ENCODE measurements at places on chromosomes 2 and 18.
A peak's percentile ranks its signal among the peaks of the same experiment; 100 is the strongest.

GRCh38 chr2:155599834-155600233 lies 732.7 kb downstream of the NR4A2 start:
- no peak for DNase-seq

GRCh38 chr2:234683950-234684349 lies 187.1 kb upstream of the ARL4C start:
- DNase-seq = no peak

GRCh38 chr2:11597538-11598225 lies 63.8 kb downstream of the GREB1 start:
- no peak for DNase-seq

DNA sequence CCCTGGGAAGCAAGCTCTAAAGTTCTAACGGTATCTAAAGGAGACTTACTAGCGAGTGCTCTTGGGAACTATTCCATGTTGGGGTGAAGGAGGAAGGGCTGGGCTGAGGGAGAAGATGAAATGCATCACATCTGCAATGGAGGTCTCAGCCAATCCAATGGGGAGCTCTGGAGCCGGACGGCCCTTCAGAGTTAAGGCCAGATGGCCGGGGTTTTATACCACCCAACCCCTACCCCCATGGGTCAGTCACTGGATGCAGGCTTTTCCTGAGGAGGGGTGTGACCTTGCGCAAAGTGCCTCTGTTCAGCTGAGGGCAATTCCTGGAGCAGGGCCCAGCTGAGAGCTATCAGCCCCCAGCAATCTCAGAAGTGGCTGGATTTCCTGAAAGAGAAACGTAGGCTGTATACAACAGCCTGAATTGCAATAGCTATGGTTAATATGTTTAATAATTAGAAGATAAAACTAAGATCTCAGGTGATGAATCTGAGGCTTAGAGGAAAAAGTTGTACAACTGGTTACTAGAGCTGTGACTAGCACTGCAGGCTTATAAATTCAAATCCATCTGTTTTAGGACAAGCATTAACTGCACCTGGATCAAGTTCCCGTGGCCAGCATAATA lies 21.6 kb downstream of the EIPR1 start:
- peak; percentile 9 for DNase-seq

GRCh38 chr2:234480337-234480736 lies 16.5 kb downstream of the ARL4C start:
- peak; percentile 92 for DNase-seq

DNA sequence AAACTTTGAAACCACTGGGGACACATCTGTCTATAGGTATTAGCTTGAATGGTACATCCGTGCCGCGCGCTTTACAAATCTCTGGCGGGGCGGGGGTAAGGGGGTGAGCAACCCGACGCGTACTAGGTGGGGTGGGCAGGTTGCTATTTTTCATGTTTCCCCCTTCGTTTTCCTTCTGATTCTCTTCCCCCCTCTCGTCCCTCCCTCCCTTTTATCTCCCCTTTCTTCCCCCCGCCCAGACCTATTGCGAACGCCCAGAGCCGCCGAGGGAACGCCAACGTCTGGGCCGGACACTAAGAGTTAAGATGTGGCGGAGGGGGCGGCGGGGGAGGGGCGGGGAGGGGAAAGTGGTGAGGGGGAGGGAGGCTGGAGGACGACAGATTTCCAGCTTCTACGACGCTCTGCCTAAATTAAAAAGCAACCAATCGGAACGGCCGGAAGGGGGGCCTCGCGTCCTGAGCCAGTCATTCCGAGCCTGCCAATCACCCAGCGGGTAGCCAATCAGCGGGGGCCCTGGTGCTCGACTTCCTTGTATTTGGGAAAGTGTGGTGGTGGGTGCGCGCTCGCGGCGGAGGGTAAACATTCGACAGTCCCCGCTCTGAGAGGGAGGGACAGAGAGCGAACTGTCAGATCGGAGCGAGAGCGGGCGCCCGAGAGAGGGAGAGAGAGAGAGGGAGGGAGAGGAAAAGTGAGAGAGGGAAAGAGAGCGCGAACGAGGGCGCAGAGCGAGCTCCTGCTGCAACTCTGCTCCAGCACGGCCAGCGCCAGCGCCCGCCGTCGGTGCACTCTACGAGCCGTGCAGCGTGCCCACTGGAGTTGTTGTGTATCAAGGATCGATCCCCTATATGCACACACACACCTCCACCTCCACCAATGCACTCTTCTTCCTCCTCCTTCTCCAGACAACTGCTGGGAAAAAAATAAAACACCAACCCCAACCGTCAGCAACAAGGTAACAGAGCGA lies at the start of gene POU3F3:
Gene POU3F3 (plus strand): TSS at position 582 of the 964 bp plus-strand sequence. CDS start 1,396 bp downstream, outside the sequence.
- DNase-seq = peak; percentile 83

DNA sequence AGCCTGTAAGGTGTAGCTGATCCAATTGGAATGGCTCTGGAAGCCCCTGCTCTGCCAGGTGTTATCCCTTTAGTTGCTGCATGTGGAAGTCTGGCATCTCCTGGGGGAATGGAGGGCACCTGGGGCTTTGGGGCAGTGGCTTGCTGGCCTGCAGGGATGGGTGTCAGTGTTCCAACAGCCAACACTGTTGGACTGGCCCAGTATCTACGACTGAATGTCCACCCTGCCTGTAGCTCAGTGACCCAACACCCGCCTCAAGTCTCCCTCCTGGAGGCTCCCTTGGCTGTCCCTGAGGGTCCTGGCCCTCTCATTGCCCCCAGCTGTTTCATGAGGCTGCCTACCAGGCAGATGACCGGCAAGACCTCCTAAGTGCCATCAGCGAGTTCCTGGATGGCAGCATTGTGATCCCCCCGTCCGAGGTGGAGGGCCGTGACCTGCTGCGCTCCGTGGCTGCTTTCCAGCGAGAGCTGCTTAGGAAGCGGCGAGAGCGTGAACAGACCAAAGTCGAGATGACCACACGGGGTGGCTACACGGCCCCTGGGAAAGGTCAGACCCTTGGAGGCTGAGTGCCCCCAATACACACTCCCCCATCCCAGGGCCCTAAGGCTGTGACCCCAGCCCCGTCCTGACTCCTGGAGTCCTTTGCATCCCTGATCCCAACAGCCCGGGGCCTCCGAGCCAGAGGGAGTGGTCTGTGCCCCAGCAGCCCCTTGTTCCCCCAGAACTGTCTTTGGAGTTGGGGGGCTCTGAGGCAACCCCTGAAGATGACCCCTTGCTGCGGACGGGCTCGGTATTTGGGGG lies 7.7 kb downstream of the SLC4A3 start:
- DNase-seq = no peak

DNA sequence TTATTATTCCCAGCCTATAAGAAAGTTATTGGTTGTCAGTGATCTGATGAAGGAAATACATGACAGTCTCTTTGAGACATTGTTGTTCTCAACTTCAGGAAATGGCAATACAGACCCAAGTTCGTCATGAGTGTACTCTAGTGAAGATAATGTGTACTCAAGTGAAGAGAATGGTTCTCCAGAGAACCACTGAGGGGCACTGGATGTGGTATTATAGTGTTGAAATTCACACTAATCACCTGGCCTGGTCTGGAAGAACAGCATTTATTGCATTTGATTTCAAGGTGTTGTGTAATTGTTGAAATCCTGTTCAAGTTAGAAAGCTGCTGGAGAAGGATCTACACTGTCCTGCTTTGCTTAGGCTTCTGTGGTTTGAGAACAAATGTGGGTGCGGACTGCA lies 23.4 kb upstream of the OTX1 start:
- no peak for DNase-seq

DNA sequence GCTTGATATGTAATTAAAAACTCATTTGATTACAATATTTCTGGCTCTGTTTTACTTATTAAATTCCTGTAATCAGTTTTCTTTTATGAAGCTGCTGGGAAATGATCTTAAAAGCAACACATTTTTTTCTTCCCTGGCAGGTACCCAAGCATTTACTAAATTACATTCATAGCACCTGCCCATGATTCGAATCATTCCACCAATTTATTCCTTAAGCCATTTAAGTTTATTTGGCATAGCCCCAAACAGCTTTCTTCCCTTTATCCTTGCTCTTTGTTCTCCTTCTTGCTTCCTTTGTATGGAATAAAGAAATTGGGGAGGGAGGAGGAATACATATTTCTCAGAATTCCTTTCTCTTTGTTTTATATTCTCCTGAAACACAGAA lies 241.3 kb downstream of the AGPS start:
- DNase-seq = no peak

DNA sequence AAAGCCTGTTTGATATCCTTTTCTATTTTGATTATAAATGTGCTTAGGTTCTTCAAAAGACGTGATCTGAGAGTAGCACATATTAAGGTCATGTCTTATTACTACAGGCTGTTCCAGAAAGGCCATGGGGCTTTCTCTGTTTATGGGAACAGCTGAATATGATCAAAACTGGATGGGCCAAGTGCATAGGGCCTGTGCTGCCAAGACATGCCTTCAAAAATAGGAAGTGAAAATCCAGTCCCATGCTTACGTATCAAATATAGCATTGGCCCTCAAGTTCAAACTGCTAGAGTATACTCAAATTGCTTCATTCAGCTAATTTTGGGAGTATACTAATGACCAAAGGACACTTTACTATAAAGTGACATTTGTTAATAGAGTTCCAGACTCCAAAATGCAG lies 24.1 kb downstream of the SLC25A52 start:
- DNase-seq = no peak

- DNase-seq = no peak
Measured at GRCh38 chr2:138415985-138416384, 85.6 kb upstream of the SPOPL start.

GRCh38 chr2:65553504-65554074 lies 121.2 kb upstream of the SPRED2 start:
- DNase-seq = no peak

GRCh38 chr2:203744091-203744490 lies 37.7 kb downstream of the CD28 start:
- no peak for DNase-seq

DNA sequence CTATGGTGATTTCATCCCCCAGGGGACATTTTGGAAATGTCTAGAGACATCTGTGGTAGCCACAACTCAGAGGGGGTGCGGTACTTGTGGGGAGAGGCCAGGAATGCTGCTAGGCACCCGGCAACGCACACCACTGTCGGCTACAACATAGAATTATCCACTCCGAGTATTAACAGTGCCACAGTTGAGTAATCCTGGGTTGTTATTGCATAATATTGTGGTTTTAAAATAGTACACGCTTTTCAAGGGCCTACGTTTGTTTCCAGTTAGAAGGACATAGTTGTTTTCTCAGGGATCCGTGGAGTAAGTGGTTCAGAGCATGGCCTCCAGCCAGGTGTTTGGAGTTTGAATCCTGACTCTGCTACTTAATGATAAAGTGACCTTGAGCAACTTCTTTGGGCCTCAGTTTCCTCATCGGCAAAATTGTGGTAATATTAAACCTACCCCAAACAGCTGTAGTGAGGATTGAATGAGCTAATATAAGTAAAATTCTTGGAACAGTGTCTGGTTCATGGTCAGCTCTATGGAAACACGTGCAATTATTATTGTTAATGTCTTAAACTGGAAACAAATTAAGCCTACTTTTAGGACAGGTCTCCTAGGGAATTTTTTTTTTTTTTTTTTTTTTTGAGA lies 24.5 kb downstream of the CYP27A1 start:
- no peak for DNase-seq

DNA sequence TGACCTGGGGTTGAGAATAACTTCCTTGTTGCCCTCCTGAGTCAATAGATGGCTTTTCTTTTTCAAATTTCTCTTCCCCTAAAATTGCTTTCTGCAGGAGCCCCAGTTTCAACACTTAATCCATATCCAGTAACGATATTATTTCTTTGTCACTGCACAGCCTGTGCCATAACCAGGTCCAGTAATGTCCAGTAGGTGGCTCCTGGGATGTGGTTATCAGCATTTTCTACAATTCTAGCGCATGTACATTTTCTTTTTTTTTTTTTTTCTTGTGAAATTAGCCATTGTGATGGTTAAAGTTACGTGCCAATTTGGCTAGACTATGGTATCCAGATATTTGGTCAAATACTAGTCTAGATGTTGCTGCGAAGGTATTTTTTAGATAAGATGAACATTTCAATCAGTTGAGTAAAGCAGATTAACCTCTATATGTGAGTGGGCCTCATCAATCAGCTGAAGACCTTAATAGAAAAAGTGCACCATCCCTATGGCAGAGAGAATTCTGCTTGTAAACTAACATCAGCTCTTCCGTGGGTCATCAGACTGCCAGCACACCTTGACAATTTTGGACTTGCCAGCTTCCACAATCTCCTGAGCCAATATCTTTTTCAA lies 72.9 kb upstream of the SCG2 start:
- peak; percentile 38 for DNase-seq

GRCh38 chr2:19426941-19427340 lies 68.5 kb upstream of the OSR1 start:
- DNase-seq = no peak

DNA sequence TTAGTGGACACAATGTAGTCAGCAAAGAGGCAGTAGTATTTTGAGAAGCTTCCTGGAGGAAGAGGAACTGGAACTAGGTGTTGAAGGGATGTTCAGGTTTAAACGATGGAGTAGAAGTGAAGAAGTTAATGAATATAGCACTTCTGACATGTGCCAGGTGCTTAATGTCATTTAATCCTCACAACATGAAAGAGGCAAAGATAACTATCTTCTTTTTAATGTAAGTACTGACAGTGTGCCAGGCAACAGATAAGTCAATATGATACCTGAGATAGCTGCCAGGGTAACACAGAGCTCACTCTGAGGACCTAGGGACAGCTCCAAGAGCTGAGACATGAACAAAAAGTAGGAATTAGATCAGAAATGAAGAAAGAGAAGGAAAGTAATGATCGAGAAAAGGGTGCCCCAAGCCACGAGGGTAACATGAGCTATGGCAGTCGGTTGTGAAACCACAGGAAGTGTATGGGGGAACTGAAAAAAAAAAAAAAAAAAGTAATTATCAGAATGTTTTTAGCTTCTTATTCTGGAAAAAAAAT lies 140.7 kb downstream of the RNF144A start:
- DNase-seq = no peak

DNA sequence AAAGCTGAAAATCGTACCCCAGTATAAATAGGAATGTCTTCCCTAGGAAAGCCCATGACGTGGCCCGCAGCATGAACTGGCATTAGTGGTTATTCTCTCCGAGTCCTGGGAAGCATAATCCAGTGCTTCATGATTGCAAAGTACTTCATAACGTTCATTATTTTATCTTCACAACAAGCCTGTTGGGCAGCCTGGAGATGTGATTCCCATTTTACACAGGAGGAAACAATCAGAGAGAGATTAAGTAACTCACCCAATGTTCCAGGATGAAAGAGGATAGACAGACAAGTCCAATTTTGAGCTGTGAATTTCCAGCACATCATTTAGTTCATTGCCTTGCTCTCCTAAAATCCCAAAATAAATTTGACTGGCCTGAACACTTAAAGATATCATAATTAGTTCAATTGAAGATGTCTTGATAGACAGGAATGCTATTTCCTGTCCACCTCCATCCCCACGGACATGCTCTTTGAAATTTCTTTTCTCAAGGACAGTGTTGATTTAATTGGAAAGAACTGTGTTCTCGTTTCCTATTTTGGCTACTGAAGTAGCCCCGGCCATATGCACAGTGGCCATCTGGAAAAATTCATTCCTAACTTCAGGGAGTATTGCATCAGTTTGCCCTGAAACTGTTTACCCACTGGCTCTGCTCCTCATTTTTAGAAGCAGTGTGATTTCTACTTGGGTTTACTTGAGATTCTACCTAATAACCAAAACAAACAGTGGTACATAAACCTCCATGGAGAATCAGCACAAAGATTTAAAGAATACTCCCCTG lies 93.9 kb downstream of the VWC2L start:
- no peak for DNase-seq

Measured in NCI-H82 (cell line).